ENCODE measurements at places on chromosomes 12 and 14. TPM values are rescaled to one million over a fixed set of nuclear protein-coding genes. Genes with fewer than 3 reads are reported as not detected.

DNA sequence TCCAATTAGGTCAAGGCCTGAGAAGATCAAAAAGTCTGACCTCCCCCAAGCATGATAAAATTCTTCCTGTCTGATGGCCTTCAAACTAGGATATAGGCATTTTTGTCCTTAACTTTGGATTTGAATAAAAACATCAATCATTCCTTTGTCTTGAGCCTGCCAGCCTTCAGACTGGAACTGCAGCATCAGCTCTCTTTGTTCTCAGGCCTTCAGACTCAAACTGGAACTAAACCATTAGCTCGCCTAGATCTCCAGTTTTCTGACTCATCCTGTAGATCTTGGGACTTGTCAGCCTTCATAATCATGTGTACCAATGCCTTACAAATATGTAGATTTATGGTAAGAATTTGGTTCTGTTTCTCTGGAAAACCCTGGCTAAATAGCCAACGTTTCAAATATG, 721.7 kb downstream of the GALC start:
- DNase-seq, result no peak

POU6F1 gene
- 8.7 TPM for total RNA-seq

- DNase-seq, result no peak
These were observed 6.7 kb downstream of the A2ML1 start for GRCh38 chr12:8829125-8829518.

CLEC4D gene
- total RNA-seq, result not detected

DNA sequence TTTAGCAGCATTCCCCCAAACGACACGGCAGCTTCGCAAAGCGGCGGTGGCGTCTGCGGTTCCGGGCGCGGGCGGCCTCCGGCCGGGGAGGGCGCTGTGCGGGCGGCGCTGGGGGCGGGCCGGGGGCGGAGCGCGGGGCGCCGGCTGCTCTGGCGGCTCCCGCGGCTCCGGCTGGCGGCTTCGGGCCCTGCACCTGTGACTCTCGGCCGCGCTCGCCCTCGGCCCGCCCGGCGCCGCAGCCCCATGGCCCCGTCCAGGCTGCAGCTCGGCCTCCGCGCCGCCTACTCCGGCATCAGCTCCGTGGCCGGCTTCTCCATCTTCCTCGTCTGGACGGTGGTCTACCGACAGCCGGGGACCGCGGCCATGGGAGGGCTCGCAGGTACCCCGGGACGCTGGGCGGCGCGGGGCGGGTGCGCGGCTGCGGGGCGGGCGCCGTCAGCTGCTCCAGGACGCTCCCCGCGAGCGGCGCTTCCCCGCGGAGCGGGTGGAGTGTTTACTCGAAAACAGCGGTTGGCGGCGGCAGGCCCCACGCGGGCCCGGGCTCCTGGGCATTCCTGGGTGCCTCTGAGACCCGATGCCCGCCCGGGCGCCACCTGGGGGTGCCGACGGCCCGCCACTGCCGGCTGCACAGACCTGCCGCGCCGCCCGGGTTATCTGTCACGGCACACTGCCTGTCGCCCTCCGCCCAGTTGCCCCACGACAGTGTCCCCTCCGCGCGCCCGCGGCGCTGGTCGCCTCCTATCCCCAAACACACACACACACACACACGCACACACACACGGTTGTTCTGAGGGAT, at the start of gene SLC48A1:
SLC48A1 (plus strand) TSS at position 177 of the 796 bp plus-strand sequence; CDS start at position 244, 67 bp downstream.
- no peak for DNase-seq

DNA sequence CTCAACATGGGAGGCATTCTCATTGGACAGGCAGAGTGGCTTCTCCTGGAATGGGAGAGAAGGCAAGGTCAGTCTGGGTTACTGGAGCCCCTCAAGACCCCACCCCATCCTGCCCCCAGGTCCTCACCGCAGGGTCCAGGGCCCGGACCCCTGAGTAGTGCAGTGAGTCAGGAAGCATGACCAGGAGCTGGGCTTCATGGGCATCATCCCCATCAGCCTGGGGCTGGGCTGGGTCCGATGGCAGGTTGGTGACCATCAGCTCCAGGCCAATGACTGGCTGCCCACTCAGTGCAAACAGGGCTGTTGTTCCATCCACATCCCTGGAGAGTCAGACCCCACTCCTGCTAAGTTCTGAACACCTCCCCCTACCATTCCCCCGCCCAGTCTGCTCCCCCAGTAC, 13.1 kb downstream of the ITGA7 start:
- no peak for DNase-seq

GRCh38 chr12:114662512-114663177, 21.3 kb downstream of the TBX3 start:
- DNase-seq, result no peak
